ENCODE measurements at places on chromosomes 1 and 21. TPM values are rescaled to one million over a fixed set of nuclear protein-coding genes. Genes with fewer than 3 reads are reported as not detected.
A peak's percentile ranks its signal among the peaks of the same experiment; 100 is the strongest.

DNA sequence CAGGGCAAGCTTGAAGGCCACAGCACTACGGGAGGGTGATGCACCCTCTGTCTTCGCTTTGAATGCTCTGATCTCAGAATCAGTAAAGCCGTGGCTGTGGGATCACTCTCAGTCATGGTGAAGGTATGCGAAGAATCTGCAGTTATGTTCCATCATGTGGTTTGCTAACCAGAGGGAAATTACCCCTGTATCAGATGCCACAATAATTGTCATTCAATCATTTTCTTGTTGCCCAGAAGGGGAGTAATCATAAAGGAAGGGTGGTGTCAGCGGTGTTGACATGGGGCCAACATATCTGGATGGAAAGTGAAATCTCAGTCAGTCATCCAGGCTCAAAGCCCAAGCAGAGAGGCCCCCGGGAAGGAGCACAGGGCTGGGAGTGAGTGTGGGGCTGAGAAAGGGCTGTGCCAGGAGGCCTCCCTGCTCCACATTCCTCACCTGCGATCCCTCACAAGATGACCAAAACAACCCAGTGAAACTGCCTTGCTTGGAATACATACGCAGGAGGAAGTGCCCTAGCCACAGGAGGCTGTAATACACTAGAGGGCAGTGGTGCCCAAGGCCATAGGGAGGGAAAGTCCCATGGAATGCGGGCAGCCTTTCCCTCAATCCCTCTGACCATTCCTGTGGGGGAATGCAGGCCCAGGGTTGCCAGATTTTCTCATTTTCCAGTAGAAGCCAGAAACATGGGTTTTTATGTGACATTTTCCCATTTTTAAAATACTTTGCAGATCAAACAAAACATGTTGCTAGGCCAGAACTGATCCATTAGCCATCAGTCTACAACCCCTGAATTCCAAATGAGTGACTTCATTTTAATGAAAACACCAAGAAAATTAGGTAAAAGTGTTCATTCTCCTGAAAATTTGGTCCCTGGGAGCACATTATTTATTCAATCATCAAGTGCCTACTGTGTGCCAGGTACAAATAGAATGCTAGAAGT lies 95.7 kb upstream of the VANGL1 start:
- no peak overlapping the region for H3K27ac ChIP-seq
- H3K27me3 ChIP-seq = no peaks in the 10 kb centered on the region
- H3K36me3 ChIP-seq = no peaks in the 10 kb centered on the region
- H3K4me1 ChIP-seq = peaks cover 13% of the 10 kb centered on the region
- no peak overlapping the region for H3K4me3 ChIP-seq

DNA sequence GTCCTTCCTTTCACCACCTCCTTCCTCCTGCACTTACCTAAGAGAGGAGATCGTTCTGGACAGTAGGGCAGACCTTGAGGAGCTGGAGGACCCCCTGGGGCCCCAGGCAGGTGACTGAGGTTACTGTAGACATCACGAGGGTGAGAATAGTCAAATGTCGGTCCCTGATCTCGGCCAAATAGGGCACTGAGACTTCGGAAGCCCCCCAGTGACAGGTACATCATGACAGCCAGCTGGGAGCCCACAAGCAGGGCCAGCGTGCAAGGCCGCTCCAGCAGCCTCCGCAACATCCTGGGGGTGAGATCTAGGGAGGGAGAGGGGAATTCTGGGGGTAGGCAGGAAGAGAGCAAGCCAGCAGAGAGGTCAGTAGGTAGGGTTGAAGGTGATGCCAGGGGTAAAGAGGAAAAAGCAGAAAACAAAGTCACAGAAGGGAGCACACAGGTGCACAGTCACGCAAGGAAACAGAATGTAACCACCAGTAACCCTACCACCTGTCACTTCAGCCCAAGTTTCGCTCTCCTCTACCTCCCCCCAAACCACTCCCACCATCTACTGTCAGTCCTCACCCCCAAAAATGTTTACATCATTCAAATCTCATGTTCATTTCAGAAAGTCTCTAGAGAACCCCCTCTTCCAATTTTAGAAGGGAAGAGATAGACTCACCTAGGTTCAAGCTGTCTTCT lies 1.4 kb downstream of the B4GALT3 start:
- no peaks in the 10 kb centered on the region for H3K27me3 ChIP-seq
- peak overlapping the region; percentile 80 for H3K4me3 ChIP-seq
- H3K27ac ChIP-seq = peak overlapping the region; percentile 91
- H3K36me3 ChIP-seq = peaks cover 51% of the 10 kb centered on the region
- peaks cover 38% of the 10 kb centered on the region for H3K4me1 ChIP-seq

DNA sequence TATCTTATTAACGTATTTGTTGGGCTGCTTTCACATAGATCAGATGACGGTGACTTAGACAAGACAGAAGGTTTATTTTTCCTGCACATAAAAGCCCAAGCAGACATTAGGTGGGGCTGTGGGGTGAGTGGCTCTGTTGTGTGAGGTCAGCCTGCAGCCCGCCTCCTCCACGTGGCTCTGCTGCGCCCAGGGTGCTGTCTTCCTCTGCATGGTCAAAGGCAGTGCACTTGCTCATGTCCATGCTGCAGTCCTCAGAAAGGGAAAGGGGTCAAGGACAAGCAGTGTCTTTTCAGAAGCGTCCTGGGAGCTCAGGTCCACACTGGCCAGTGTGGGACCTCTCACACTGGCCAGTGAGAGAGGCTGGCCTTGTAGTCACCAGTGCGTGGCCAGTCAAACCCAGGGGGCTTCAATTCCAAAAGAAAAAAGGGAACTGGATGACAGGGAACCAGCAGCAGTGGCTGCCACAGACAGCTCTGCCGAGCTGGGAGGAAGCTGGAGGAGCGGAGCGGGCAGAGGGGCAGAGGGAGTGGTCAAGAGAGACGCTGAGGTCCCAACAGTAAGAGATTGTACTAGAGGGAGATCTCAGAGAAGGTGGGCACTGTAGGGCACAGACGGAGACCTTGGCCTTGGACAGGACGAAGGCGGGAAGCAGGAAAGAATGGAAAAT lies 35.9 kb upstream of the SLC45A1 start:
- H3K4me3 ChIP-seq = no peak overlapping the region
- peak; percentile 62 for DNase-seq
- H3K36me3 ChIP-seq = no peaks in the 10 kb centered on the region
- no peaks in the 10 kb centered on the region for H3K27me3 ChIP-seq

- peak overlapping the region; percentile 56 for H3K4me3 ChIP-seq
- H3K27ac ChIP-seq = peak overlapping the region; percentile 27
- no peaks in the 10 kb centered on the region for H3K4me1 ChIP-seq
- H3K36me3 ChIP-seq = no peaks in the 10 kb centered on the region
- H3K27me3 ChIP-seq = peaks cover 12% of the 10 kb centered on the region
These were observed 111.2 kb upstream of the NBPF11 start for GRCh38 chr1:148263128-148263905.

DNA sequence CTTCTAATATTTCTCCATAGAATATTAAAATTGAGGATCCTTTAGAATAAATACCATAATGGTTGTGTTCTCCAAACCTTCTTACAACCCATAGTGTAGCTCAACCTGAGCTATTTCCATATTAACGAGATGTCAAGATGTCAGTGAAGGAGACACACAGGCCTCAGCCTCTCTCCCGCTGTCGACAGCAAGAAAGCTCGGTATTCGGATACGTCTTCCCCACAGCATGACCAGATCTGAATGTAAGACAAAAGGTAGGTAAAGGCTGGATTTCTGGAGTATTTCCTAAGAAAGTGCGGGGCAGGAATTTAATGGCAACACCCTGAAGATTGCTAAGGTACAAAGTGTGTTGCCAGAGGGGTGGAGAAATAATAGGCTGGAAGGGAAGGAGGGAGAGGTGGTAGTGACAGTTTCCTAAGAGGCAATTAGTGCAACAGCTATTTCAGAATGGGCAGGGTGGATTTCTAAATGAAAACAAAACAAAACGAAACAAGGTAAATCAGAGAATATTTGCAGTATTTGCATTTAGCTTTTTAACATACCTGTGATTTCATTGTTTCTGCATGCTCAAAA lies 1.7 kb downstream of the ADSS2 start:
- peaks cover 55% of the 10 kb centered on the region for H3K4me1 ChIP-seq
- DNase-seq = no peak
- H3K27ac ChIP-seq = peak overlapping the region; percentile 97
- no peaks in the 10 kb centered on the region for H3K27me3 ChIP-seq
- H3K4me3 ChIP-seq = peak overlapping the region; percentile 92

GRCh38 chr1:205455581-205456382 lies at the start of gene BLACAT1:
BLACAT1 (minus strand) TSS chr1:205456045.
- H3K36me3 ChIP-seq = no peaks in the 10 kb centered on the region
- peaks cover 88% of the 10 kb centered on the region for H3K27me3 ChIP-seq
- peak within 1 kb of the TSS; percentile 34 for H3K4me3 ChIP-seq
- H3K4me1 ChIP-seq = peaks cover 23% of the 10 kb centered on the region

- DNase-seq = no peak
- H3K27me3 ChIP-seq = peaks cover 2% of the 10 kb centered on the region
- H3K36me3 ChIP-seq = no peaks in the 10 kb centered on the region
- no peaks in the 10 kb centered on the region for H3K4me1 ChIP-seq
- H3K4me3 ChIP-seq = no peak overlapping the region
These were observed 15.9 kb upstream of the PADI1 start for GRCh38 chr1:17188889-17189631.

Gene CDC42
- 255 TPM for total RNA-seq

DNA sequence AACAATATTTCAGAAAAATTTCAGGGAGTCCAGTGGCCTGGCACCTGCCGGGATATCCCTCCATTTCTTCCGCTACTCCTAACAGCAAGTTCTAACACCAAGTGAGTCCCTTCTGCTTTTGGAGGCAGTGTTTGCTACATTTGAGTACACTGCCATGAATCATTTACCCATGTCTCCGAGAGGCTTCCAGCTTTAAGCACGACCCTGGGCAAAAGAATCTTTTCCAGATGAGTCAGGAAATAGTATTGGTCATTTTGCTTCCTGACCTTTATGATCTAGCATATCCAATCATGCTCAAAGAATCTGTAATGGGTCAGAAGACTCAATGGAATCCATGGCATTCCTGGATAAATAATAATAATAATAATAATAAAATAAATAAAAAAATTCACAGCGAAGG lies 60.7 kb upstream of the FMN2 start:
- no peaks in the 10 kb centered on the region for H3K36me3 ChIP-seq
- DNase-seq = no peak
- no peak overlapping the region for H3K4me3 ChIP-seq
- H3K27ac ChIP-seq = no peak overlapping the region

Gene A3GALT2
- not detected for total RNA-seq

DNA sequence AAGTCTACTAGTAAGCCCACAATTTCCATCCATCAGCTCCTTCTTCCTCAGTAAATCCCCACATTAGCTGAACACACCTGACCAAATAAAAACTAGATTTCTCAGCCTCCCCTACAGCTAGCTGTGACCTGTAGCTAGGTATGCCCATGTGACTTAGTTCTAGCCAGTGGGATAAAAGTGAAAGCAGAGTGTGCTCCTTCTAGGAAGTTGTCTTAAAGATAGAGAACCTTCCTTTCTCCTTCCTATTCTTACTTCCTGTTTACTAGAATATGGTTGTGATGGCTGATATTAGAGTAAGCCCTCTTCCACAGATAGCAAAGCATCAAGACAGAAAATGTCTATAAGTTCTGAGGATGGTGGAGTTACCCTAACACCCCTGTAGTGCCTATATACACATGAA lies 67.0 kb downstream of the PIK3R3 start:
- H3K4me3 ChIP-seq = no peak overlapping the region
- H3K27ac ChIP-seq = no peak overlapping the region
- peaks cover 12% of the 10 kb centered on the region for H3K4me1 ChIP-seq
- peaks cover 21% of the 10 kb centered on the region for H3K36me3 ChIP-seq

DNA sequence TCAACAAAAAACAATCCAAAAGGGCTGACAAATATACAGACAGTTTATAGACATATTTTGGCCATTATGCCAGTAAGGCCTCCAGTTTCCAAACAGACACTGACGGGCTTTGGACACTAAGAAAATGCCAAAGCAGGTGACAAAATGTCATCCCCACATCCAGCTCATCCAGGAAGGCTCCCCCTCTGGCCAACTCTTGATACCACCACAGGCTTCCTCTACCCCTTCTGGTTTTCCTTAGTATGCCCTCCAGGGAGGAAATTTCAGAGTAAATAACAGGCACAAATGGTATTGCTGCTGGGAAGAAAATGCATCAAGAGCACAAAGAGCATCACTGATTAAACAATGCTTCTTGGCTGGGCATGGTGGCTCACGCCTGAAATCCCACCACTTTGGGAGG lies 225.3 kb downstream of the VAV3 start:
- no peaks in the 10 kb centered on the region for H3K27me3 ChIP-seq
- H3K27ac ChIP-seq = no peak overlapping the region

Gene PRSS38
- total RNA-seq = not detected

Gene MAP3K21
- total RNA-seq = 9.2 TPM

DNA sequence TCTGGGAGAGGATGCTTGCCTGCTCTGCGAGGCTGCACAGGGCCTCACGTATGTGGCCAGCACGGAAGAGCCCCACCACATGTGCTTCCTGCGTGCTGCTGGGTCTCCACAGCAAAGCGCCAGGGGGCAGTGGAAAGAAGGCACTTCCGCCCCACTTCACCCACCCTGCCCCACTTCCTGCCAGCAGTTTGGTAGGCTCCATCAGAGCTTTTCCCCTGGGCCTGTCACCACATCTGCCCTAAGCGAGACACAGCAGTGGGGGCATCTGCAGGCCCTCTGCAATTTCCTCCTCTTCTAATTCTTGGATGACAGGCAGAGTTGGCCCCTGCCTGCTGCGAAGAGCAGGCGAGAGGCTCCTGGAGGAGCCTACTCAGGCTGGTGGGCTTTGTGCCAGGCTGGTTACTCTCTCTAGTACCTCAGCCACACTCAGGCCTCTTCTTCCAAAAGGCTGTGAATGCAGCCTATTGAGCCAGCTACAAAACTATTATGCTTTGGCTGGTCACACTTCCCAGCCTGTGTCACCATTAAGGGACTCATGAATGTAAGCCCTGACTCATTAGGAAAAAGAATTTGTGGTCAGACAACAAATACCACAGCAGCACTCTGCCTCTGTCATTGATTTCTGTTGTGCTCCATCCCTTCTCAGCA lies 25.0 kb downstream of the CD244 start:
- H3K27me3 ChIP-seq = no peaks in the 10 kb centered on the region
- no peaks in the 10 kb centered on the region for H3K36me3 ChIP-seq
- DNase-seq = peak; percentile 53
- H3K27ac ChIP-seq = peak overlapping the region; percentile 33
- H3K4me1 ChIP-seq = peaks cover 19% of the 10 kb centered on the region

Gene TNFSF18
- total RNA-seq = 0.24 TPM

All from lower lobe of right lung (tissue), 2 donors.